GM19239 (cell line): ENCODE measurements at places on chromosomes 12 and 14.

DNA sequence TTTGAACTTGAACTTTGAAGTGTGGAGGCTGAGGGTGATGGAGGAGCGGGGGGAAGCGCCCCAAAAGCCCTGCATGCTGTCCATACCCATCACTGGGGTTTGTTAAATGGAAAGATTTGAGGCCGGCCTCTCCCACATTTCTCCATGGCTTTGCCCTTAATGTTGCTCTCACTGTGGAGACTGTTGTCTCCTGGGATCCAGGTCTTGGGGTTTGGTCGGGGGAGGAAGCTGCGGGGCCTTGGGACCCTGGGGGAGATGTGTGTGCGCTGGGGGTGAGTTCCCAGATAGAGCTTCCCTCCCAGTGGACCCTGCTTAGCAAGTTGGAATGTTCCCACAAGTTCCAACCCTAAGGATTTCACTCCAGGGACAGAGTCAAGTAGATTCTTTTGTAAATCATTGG lies 28.0 kb upstream of the LRTM2 start:
- no peak for DNase-seq

GRCh38 chr12:46629331-46630229 lies 196.2 kb downstream of the SLC38A4 start:
- no peak for DNase-seq

GRCh38 chr12:23236066-23236780 lies 611.3 kb downstream of the ETNK1 start:
- no peak for DNase-seq

DNA sequence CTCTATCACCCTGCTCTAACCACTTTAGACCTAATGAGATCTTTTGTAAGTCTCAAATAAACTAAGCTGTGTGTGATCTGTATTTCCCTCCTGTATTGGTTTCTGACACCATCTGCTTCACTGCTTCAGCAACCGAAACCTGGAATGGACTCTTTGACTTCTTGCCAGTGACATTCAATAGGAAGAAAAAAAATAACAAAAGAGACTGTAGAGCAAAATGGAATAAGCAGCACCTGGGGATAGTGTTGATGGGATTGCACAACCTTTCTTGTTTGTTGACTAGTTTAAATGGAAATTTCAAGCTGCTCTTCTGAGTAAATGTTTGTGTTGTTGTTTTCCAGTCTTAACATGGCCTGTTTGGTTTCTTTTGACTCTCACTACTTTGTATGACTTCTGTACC lies 888.6 kb upstream of the SEL1L start:
- DNase-seq: no peak

DNA sequence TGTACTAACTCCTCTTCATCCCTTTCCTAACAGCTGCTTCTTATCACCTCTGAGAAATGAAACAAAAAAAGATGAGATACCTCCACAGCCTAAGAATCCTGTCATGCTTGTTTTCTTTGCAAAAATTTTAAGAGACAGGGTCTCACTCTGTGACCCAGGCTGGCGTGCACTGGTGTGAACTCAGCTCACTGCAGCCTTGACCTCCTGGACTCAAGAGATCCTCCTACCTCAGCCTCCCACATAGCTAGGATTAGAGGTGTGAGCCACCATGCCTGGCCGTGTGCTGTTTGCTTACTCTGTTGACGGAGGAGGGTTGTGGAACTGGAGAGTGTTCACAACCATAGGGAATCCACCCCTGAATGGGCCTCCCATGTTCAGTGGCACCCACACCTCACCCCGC lies 16.2 kb downstream of the CSRNP2 start:
- DNase-seq: no peak
